Activated effector memory CD4-positive, alpha-beta T cell treated with Interleukin-2 at 50 U/mL for 16 hours (primary cell): ENCODE measurements at places on chromosomes 6 and 20.

- no peak for DNase-seq
Observed at GRCh38 chr20:10007747-10008146, 27.0 kb upstream of the ANKEF1 start.

GRCh38 chr6:38610050-38610625, 29.6 kb downstream of the BTBD9 start:
- DNase-seq, result no peak

DNA sequence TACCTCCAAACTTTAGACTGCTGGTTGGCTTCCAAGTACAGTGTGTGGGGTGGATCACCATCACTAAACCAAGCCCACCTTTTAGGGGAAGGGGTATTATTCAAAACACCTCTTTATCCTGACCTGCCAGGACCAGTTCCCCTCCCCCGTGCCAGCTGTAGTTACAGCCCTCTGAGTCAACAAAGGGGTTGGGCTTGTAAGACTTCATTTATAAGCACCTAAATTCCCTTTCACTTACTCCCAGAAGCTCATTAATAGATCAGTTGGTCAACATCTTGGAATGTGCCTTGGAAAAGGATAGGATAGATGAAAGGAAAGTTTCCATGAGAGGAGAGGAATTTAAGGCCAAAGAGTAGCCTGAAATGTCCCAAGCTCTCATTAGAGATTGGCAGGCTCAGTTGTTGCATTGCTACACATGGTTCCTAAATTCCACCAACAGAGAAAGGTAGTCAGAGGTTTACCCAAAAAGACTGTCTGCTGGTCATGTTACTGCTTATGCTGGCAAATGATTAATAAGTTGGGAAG, 59.2 kb downstream of the TNFAIP3 start:
- no peak for DNase-seq

GRCh38 chr6:46220352-46221221, 49.8 kb upstream of the ENPP5 start:
- no peak for DNase-seq

DNA sequence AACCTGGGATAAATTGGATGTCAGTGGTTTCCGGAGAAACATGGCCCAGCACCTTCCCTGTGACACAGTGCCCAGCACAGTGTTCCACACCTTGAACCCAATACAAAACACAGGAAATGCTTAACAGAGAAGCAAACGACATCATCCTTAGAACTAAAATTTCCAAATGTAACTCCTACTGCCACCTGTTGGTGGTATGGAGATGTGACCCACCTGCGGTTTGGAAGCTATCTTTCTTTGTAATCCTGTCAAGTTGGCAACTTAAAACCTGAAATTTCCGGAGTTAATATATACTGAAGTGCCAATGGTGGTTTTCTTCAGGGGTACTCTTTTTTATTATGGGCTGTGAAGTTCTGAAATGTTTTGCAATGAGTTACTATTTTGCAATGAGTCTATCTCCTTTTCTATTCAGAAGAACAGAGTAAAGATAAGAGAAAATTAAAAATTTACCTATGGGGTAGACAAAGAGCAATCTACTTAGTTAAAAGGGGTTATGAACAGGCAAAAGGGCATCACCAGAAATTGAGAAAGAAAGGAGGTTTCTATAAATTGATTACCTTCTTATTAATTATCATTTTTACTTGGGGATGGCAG, 658.8 kb downstream of the PTPRT start:
- DNase-seq, result no peak

GRCh38 chr20:45500022-45500421, 15.4 kb downstream of the SPINT3 start:
- no peak for DNase-seq

DNA sequence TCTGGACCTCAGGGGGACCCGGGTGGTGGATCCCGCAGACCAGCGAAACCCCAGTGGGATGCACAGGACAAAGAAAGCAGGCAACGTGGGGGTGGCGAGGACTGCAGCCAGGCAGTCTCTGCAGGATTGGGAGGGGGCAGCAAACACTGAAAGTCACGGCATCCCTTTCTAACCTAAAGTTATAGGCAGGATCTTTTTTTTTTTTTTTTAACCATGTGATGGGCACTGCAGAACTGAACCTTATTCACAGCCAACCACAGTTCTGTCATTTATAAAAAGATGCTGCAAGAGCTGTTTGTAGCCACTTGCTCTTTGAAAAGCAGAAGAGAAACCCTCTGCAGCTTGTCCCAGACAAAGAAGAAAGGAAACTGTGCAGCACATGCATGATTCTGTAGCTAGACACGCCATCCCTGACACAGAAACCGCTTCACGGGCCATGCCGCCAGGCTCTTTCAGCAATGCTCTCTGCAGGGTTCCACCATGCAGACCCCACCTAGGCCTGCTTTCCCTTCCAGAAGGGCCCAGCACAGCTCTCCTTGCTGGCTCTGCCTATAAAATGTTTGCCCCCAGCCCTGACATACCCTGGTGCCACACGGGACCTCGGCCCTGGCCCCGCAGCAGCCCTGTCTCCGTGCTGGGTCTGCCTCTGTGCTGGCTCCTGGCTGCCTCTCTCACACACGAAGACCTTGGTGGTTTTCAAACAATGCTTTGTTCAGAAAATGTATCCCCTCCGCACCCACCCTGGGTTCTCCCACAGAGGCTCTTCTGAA, 70.8 kb downstream of the PYGB start:
- DNase-seq, result no peak

GRCh38 chr6:142302421-142303175, 791 bp downstream of the ADGRG6 start:
- DNase-seq, result no peak

GRCh38 chr20:18545566-18545965, 21.7 kb upstream of the SMIM26 start:
- no peak for DNase-seq

- no peak for DNase-seq
Observed at GRCh38 chr6:5626727-5627426, 365.6 kb downstream of the FARS2 start.

GRCh38 chr20:4740774-4741431, 19.2 kb downstream of the PRND start:
- DNase-seq, result peak; percentile 43

DNA sequence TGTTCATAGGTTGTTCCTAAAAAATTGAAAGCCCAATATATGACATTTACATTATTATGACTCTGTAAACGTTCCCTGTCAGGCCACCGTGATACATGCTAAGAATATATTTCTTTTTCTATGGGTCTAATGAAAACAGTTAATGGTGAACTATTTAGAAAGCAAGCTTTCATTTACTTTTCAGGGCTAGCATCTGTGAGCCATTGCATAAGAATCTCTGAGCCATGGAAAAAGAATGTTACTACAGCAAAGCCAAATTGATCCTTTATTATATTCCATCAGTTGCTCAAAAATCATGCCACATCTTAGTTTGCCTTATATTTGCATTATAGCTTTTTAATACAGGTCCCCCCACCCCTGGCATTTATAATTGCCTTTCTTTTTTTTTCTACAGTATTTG, 275.5 kb downstream of the ZFAND3 start:
- no peak for DNase-seq

GRCh38 chr20:36352843-36353553, 46.9 kb downstream of the DLGAP4 start:
- DNase-seq, result no peak

DNA sequence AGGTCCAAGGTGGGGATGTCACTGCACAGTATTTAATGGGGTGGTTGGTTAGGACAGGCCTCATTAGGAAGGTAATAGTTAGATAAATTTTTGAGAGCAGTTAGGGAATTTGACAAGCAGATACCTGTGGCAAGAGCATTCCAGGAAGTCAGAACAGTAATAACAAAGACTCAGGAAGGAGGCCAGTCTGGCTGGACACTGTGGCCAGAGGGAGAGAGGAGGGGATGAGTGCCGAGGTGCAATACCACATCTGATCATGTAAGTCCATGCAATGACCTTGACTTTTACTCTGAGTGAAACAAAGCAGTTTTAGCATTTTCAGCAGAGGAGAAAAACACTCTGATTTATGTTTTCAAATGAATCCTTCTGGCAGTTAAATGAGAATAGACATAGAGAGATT, 990.7 kb upstream of the FLRT3 start:
- no peak for DNase-seq

GRCh38 chr6:76230711-76231110, 158.2 kb upstream of the IMPG1 start:
- DNase-seq, result no peak

DNA sequence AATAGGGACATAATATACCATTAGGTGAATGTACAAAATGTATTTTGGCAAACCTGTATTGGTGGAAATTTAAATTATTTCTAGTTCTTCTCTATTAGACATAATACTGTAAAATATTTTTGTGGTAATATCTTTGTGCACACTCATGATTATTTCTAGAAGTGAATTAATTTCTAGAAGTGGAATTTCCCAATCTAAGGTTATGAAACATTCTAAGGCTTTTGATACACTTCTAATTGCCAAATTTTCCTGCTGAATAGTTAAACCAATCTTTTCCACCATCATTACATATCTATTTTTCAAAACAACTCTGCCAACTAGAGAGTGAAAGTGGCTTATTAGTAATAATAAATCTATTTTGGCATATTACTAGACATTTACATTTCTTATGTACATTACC, 1.8 kb upstream of the CCND3 start:
- DNase-seq, result no peak

DNA sequence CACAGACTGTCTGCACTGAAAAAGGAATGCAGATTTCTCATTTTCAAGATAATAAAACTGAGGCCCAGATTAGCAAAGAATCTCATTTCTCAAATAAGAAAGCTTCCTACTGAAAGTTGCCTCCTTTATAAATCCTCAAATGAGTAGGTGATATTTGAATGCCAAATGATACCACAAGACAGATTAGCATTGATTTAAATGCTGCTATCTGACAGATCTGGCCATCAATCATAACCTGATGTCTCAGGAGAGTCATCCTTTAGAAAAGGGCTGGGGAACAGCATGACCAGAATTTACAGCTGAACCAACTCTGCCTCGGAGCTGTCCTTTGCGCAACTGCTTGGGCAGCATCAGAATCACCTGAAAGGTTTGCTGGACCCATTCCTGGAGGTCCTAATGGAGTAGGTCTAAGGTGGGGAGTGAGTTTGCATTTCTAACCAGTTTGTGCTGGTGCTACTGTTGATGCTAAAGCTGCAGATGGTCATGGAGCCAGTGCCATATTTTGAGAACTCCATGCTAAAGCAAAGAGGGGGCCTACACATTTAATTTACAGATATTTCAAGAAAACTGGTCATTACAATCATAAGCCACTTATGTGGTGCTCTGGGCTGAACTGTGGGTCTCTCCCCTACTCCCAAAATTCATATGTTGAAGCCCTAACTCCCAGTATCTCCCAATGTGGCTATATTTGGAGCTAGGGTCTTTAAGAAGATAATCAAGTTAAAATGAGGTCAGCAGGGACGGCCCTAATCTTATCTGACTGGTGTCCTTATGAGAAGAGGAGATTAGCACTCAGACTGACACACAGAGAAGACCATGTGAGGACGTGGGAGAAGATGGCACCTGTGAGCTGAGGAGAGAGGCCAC, 295.5 kb upstream of the JARID2 start:
- DNase-seq, result no peak

DNA sequence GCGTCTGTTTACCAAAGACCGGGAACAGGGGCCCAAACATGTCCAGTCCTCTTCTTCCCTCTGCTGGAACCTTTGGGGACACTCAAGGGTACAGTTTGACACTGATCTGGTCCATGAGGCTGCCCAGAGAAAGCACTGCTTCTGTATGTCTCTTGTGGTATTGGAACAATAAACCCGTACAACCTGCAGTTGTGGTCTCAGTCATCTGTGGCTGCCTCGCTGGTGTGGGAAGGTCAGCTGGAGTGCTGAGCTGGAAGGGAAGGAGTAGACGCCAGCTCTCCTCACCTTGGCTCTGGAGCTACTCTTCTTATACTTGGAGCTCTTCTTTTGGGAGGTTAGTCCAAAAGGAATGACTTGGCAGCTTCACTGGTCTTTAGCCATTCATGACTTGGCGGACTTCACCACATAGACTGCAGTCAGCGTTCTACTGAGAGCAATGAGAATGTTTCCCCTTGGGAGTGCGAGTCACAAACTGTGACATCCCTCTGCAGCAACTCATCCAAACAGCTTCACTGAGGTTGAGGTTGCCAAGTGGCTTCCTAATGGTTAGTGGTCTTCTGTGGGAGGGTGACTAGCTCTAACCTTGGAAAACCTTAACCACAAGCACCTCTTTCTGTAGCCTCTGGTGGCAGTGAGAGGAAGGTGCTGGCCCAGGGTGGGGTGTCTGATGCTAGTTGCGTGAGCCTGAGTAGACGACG, 81.2 kb downstream of the ASXL1 start:
- DNase-seq, result no peak

DNA sequence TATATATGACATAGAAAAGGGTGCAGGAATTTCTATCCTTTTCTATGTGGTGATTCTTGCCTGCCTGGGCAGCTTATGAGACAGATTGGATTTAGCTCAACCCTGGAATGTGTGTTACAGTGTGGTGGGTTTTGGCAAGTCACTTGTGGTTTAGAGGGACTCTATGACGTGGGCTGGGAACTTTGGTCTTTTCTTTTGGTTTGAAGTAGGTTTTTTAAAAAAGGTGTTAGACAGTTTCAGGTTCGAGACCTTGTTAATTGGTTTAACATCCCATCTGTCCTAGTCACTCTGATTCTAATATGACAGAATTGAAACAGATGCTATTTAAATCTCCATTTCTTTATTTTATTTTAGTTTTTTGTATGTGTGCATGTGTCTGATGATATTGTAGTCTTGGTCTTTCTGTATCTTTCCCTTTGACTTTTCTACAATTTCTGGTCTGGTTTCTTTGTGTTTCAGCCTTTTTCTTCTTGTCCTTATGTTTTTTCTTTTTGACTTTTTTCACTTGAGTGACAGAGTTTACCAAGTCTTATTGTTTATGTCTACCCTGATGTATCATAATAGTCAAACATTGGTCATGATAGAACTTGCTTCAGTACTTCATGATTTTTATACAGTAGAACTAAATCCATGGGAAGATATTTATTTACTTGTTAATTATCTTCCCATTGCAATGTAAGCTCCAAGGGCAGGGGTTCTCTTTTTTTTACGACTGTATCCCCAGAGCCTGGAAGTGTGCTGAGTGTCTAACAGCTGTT, 174.3 kb downstream of the CDKAL1 start:
- no peak for DNase-seq

DNA sequence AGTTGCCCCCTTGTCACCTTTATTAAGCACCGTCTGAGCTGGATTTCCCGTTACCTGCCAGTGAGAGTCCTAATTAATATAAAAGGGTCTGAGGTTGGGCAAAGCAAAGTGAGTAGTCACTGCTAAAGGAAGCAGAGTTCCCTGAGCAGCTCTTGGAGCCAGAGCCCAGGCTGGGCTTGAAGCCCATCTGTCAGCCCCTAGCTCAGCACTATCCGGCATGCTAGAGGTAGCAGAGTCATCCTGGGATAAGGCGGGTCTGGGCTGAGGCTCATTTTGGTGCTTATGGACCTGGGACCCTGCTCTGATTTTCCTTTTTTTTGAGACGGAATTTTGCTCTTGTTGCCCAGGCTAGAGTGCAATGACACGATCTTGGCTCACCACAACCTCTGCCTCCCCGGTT, 46.2 kb downstream of the ADNP start:
- DNase-seq, result no peak

DNA sequence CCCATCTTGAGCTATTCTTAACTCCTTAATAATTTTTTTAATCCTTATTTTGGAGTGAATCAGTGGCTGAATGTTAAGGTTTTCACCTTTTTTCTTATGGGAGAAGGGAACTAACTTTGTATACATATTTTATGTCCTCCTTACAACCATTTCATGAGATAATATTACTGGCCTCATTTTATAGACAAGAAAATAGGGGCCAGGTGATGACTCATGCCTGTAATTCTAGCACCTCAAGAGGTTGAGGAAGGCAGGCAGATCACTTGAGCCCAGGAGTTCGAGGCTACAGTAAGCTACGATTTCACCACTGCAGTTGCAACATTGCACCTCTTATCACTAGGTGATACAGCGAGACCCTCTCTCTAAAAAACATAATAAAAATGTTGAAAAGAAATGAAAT, 128.7 kb downstream of the TMEM242 start:
- no peak for DNase-seq
